ENCODE measurements at places on chromosomes 3 and 15.

- no peak for DNase-seq
Measured at GRCh38 chr3:16885593-16886302, 993 bp downstream of the PLCL2 start.

DNA sequence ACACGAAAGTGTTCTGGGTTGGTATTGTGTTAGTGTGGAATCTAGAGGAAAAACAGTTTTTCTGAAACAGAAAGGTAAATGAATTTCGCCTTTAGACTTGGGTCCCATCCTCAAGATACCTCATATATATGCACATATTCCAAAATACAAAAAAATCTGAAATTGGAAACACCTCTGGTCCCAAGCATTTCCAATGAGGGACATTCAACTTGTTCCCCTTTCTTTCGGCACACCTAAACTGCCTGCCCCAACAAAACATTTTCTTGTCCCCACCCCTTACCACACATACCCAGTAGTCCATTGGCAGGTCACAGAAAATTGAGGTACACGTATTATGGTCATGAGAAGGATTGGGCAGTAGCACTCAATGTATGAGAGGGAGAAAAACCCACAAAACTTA lies 9.1 kb upstream of the IRAK2 start:
- no peak for DNase-seq

GRCh38 chr3:104755791-104756190 lies 610.9 kb upstream of the ALCAM start:
- no peak for DNase-seq

GRCh38 chr15:84033793-84034553 lies 201.6 kb upstream of the GOLGA6L4 start:
- DNase-seq, result no peak

DNA sequence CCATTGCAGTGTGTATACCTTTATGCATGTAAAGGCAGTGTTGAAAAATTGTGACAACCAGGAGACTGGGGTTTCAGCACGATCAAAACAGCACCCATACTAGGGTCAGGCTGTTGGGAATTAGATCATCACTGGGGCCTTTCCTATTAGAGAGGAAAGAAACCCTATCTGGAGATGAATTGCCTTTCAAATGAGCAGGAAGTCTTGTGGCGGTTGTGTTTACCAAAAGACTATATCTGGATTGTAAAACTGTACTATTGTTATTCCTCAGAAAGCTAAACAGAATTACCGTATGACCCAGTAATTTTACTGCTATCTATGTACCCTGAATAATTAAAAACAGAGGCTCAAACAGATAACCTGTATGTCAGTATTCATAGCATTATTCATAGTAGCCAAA lies 10.1 kb downstream of the UBE2E1 start:
- no peak for DNase-seq

- DNase-seq, result no peak
Measured at GRCh38 chr15:101503296-101503599, 13.7 kb upstream of the PCSK6 start.

GRCh38 chr3:42589382-42590109 lies 1.1 kb upstream of the SS18L2 start:
- no peak for DNase-seq
